ENCODE measurements at places on chromosomes 16 and 17. TPM values are rescaled to one million over a fixed set of nuclear protein-coding genes. Genes with fewer than 3 reads are reported as not detected.

Gene GPRC5C
- 20.1 TPM for total RNA-seq

Gene GPT2
- 13.4 TPM for total RNA-seq

Gene ZP2
- total RNA-seq, result not detected

Gene RCVRN
- not detected for total RNA-seq

Gene C16orf92
- not detected for total RNA-seq

Gene CCL2
- total RNA-seq, result 185 TPM

Gene CPSF4L
- not detected for total RNA-seq

Gene ACSM5
- 0.13 TPM for total RNA-seq

Gene NUBP2
- total RNA-seq, result 43.9 TPM

Gene HS3ST3B1
- total RNA-seq, result 4.6 TPM

Gene KRT28
- not detected for total RNA-seq

Gene RFFL
- total RNA-seq, result 13.7 TPM
